ENCODE measurements at places on chromosomes 5 and 9.

GRCh38 chr5:93039888-93040287, 541.1 kb downstream of the NR2F1-AS1 start:
- no peak for DNase-seq

GRCh38 chr9:84139296-84140070, 158.9 kb downstream of the RMI1 start:
- DNase-seq = no peak

DNA sequence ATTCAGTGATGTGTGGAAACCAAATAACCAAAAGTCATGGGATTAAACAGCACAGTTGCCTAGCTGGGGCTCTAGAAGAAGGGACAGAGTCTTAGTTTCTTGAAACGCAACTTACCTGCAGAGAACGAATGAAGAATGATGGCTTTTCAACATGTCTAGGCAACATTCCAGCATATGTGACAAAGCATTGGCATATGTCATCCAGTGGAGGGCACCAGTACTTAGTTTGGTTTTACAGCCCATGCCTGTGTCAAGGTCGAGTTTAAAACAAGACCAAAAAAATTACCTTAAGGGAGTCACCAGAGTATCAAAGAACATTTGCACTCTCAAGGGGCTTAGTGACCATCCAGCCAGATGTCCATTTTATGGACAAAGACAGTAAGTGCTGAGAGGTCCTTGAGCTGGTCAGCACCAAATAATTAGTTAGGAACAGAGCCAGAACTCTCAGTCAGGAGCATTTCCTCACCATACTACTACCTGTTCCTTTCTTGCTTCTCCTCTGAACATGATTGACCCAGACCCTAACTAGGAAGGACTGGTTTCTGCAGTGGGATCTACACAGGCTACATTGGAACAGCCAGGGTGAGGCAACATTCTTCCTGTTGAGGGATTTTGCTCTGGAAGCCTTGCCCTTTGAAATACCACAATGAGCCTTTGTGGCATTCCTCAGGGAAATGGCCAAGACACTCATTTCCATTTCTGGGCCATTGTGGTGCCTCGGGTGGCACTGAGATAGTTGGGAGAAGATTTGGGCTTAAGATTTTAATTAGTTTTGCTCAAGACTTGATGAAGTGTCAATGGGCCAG, 75.4 kb upstream of the ANKH start:
- DNase-seq = no peak

DNA sequence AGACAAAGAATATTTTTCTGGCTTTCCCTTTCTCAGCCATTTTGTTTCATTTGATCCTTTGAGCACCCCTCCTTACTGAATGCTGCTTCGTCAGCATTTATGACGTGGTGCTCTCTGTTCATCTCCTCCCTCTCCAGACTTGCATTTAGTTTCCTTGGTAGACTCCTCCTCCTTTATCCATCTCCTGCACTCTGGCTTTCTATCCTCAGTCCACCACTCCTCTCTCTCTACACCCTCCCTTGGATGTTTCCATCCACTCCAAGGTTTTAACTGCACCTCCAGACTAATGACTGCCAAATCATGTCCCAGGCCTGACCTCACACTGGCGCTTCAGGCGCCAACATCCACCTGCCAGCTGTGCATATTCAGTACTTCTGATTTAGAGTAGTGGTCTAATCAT, 245.4 kb downstream of the RAB3C start:
- DNase-seq = no peak

- DNase-seq = no peak
These were observed 20.8 kb downstream of the DAB2IP start for GRCh38 chr9:121672213-121672612.

DNA sequence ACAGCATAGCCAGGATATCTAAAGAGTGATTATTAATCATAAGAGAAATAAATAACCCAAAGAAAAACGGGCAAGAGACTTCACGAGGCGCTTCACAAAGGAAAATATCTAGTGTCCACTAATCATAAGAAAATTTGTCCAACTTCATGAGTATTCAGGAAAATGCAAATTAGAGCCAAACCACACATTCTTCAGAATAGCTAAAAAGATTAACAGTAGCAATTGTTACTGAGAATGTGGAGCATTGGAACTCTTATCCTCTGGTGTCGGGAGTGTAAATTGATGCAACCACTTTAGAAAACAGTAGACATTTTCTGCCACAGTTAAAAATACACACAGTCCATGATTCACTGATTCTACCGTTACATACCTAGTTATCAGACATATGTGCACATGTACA, 145.7 kb downstream of the CWC27 start:
- no peak for DNase-seq

GRCh38 chr5:115535479-115536035, 9.0 kb downstream of the FEM1C start:
- no peak for DNase-seq

DNA sequence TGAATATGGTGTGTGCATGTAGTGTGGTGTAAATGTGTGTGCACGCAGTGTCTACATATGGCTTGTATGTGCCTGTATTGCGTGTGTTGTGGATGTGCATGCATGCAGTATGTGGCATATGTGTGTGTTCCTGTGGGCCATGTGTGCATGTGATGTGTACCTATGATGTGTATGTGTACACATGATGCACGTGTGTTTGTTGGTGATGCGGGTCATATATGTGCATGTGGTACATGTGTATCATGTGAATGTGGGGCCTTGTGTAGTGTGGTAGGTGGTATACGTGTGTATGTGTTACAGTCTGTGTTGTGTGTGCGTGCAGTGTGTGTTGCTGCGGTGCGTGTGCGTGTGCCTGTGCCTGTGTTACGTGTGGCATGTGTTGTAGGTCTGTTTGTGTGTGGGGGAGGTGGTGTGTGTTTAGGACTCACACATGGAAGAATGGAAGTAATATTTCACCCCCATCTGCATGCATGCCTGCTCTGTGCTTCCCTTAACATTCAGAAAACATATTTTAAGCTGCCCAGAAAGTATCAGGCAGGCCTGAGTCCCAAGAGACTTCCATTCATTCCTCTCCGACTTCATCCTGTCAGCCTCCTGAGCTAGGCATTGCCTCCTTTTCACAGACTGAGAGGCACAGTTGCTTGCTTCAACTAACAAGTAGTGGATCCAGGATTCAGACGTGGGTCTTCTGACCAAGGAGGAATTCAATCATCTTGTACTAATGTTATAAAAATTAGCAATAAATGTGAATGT, 55.4 kb upstream of the RUFY1 start:
- DNase-seq = no peak

GRCh38 chr5:148808864-148809642, 17.4 kb upstream of the ADRB2 start:
- no peak for DNase-seq

DNA sequence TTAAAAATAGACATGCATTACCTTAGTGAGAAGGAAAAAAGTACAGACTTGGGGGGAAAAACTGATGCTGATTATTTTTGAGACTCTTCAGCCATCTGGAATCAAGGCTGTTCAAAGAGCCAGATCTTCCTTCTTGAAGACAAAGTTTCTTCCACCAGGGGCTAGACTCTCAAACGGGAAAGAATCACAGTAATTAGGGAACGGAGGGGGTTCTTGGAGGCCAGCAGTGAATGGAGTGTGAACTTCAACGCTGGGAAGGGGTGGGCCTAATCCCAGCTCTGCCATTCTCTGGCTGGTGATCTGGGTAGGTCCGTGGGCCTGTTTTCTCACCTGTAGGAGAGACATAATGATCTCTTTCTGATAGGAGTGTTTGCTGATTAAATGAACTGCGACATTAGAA, 21.1 kb upstream of the LHX2 start:
- no peak for DNase-seq

DNA sequence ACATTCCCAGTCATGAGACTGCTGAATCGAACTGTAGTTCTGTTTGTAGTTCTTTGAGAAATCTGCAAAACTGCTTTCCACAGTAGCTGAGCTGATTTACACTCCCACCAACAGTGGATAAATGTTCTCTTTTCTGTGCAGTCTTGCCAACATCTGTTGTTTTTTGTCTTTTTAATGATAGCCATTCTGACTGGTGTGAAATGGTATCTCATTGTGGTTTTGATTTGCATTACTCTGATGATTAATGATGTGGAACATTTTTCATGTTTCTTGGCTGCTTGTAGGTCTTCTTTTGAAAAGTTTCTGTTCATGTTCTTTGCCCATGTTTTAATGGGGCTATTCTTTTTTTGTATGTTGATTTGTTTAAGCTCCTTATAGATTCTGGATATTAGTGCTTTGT, 187.3 kb upstream of the TLE4 start:
- no peak for DNase-seq

- DNase-seq = peak; percentile 11
These were observed 795.0 kb downstream of the EFNA5 start for GRCh38 chr5:106875591-106876297.

- no peak for DNase-seq
These were observed 62.9 kb downstream of the USP20 start for GRCh38 chr9:129898185-129898584.

GRCh38 chr5:7888901-7889300, 20.0 kb downstream of the MTRR start:
- DNase-seq = no peak

DNA sequence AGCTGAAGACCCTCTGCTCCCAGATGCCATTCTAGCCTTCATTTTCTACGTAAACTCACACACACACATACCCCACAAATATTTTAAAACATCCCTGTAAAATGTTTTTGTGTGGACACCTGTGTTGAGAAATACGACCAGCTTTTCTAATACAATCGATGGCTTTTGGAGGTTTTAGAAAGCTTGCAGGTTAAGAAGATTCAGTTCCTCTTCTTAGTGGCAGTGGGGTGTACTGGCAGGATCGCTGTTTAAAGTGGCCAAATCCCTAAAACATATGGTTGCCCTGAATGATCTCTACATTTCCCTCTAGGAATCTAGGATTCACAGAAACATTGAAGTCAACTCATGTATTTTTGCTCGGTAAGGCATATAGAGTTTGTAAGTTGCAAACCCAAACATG, 236.3 kb downstream of the NSG2 start:
- no peak for DNase-seq

DNA sequence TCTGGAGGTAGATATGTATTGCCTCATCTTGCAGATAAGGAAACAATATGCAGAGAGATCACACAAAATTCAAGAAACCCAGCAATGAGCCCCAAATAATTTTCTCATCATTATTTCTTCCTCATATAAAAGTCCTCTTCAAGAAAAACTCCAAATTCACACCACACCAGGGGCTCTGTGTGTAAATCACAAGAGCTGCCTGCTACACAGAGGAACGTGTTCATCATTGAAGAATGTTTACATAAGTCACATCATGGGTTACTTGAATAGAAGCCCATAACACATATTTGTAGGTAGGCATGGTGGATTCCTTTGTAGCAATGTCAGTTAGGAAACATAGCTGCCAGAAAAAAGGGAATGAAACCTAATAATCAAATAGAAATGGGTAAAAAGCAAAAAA, 308.1 kb upstream of the TLE4 start:
- no peak for DNase-seq

Data from NK-92 treated with Interleukin-12 subunit alpha and Interleukin-12 subunit beta, amount 100 ng/mL, for 24 hours (cell line).